Fibroblast of lung (primary cell): ENCODE measurements at places on chromosomes 1 and 21. TPM values are rescaled to one million over a fixed set of nuclear protein-coding genes. Genes with fewer than 3 reads are reported as not detected.
A peak's percentile ranks its signal among the peaks of the same experiment; 100 is the strongest.

DNA sequence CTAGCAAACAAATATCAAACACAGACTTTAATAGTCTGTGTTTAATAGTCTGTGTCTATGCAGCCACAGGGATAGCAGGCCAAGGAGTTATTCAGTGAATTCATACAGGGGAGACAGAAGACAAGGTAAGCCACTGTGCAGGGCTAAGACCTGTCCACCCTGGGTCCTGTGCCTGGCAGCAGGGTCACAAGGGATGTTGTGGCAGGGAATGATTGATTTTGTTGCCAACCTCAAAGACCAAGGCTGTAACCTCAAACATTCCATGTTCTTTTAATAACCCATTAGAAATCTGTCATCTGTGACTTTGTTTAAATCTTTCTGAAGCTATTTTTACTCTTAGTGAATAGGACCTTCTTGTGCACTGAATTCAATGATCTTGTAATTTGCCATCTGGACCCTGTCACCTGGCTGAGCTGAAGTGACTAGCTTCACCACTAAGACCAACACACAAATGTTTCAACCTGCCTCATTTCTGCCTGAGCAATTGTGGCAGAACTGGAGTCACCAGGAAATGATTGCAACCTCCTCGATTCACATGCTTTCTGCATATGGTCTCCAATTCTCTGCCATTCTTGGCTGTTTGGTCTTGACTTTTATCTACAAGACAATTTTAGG lies 154.2 kb downstream of the ASTN1 start:
- no peak for DNase-seq

DNA sequence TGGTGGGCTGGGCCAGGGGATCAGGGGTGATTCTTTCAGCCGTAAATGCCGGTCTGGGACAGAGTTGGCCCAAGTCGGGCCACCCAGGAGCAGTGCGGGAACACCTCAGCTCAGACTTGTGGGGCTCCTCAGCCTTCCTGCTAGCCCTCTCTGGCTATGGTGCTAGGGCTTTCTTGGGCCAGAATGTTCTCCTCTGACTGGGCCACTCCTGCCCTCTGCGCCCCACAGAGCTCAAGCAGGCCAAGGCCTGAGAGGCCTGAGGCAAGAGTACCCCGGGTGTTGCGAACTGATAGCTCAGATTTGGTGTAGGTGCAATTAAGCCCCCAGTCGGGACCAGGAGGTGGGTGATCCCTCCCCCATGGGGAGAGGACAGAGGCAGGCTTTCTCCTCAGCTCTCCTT lies 51.8 kb downstream of the LGR6 start:
- DNase-seq, result no peak

GRCh38 chr1:198681252-198681651 lies 42.4 kb downstream of the PTPRC start:
- DNase-seq, result peak; percentile 68

DNA sequence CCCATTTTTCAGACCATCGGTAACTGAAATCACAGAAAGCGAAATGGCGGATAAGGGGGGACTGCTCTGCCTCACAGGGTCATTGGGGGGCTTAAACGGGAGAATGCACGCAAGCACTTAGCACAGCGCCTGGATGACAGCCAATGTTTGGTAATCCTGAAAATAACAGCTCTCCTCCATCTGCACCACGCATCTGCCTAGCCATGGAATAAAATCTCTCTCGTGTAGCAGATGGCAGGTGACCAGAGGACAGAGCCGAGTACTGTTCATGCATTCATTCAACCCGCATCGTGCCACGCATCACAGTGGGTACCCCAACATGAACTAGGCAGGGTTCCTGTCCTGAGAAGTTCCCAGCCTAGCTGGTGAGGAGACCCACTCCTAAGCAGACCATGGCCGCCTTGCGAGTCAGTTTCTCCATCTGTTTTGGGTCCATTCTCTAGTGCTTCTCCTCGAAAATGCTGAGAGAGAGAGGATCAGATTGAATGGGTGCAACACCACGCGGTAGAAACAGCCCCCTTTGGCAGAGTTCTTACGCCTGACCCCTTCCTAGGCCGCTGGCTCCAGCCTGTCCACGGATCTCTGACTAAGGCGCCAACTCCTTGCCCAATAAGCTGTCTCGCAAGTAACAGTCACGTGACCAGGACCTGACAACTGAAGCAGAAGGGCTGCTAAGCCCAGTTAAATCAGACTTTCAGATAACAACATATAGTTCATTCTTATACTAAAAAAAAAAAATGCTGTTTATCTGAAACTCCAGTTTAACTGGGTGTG lies 7.3 kb downstream of the SLC1A7 start:
- peak; percentile 87 for DNase-seq

DNA sequence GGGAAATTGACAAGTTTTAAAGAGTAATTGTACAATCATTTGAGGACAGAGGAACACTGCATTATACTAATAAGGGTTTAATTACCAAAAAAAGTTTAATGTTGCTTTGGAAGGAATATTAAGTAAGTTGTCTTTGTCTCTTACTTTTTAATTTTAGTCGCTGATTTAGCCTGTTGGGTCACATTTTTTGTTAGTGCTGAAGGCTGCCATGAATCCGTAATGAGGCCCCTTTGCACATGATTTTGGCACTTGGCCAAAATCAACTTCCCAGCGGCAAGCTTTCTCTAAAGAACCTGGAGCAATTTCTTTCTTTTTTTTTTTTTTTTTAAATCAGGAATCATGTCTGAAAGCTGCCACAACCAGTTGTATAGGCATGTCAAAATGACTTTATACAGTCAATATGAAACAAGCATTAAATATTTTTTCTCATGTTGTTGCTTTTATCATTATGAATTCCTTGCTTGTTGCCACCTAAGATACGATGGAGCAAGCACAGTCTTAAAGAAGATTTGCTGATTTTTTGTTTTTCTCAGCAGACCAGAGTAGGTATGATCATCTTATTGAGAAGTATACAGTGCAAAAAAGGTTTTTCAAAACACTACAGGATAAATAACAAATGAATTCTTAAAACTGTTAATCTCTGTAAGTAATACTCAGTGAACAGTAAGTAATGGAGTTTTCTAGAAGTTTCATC lies 690.4 kb downstream of the USP25 start:
- DNase-seq, result peak; percentile 84

- DNase-seq, result no peak
These were observed 10.9 kb upstream of the CCT8 start for GRCh38 chr21:29084372-29084771.

DNA sequence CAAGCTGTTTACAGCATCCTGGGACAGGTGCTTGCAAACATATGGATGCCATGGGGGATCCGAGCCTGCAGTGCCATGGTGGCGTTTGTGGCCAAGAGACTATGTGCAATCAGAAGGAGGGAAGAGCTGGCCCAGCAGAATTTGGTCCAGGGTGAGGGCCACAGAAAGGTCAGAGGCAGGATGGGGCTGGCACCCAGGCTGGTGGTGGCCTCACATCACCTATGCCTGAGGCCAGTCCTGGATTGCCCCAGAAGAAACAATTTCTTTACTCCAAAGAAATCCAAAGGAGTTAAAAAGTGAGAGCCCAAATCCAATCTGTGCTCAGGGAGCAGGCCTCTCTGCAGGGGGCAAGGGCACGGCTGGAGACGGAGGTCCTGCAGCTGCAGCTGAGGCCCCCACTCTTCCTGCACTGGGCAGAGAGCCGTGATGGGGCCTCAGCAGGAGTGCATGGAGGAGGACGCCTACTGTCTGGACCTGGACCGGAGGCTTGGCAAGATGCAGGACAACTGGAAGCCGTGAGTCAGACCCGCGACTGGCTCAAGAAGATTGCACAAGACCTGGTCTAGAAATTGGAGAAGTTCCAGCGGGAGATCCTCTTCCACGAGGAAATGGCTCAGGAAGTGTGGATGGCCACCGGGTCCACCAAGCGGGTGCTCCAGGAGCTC lies 163.5 kb downstream of the RYR2 start:
- DNase-seq, result peak; percentile 75

DNA sequence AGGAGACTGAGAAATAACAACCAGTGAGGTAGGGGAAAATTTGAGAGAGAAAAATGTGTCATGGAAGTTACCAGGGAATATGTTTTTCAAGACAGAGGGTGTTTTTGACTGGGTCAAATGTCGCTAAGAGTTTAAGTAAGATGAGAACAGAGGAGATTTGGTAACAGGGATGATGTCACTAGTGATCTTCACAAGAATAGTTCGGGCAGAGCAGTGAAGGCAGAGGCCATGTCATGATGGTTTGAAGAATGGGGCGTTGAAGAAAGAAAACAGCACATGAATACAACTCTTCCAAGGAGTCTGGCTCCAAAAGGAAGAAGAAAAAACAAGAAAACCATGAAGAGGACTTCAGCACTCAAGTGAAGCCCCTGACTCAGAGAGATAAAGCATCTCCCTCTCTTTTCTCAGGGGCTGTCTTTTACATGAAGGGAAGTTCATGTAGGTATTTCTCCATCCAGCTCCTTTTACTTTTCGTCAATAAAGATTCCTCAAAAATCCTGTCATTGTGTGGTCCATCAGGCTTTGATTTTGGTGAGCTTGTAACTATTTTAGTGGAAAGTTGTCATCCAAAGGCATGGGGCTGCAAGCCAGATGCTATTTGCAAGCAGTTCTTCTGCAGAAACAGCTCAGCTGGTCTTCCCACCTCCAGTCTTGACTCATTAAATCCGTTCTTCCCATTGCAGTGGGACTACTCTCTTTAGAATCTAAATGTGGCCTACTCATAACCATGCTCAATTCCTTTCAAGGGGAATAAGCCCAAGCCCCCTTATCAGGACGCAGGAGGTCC lies 397.3 kb downstream of the LMX1A start:
- DNase-seq, result peak; percentile 52

GRCh38 chr1:116128664-116129063 lies 17.5 kb downstream of the MAB21L3 start:
- DNase-seq, result no peak

GRCh38 chr1:228804640-228805413 lies 69.5 kb downstream of the RHOU start:
- no peak for DNase-seq

- peak; percentile 97 for DNase-seq
These were observed 15.4 kb downstream of the LMNA start for GRCh38 chr1:156129687-156130577.

DNA sequence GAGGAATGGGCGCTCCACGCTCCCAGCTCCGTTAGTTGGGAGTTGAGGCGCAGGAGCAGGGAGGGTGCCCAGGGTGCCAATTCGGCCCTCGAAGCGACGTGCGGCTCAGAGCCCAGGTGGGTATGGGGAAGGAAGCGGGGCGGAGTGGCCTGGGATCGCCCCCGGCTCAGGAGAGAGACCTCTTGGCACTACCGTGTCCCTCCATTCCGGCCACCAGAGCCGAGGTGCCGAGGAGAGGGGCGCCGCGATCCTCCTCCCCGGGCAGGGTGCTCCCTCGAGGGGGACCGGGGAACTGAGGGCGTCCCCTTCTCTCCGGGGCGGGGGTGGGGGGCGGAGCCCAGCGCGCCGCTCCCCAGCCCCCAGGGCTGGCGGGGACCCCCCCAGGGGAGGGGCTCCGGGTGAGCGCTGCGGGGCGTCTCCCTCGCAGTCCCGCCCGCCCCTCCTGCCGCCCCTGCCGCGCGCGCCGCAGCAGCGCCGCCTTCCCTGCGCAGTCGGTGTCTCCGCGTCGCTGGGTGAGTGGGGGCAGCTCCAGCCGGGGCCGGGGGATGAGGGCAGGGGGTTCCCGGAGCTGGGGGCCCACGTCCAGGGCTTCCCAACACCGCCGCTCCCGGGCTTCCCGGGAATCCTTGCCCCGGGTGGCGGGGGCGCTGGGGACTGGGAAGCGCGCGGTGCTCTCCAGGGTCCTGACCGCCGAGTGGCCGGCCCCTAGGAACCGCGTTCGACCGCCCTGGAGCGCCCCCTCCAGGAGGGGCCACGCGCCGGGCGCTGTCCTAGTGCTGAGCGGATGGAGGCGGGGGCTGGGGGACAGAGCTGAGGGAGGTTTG lies at the start of gene HPCA:
TSS of gene HPCA (plus strand) at position 488 of the 824 bp plus-strand sequence. CDS start 2,408 bp downstream, outside the sequence.
- DNase-seq, result peak; percentile 49

DNA sequence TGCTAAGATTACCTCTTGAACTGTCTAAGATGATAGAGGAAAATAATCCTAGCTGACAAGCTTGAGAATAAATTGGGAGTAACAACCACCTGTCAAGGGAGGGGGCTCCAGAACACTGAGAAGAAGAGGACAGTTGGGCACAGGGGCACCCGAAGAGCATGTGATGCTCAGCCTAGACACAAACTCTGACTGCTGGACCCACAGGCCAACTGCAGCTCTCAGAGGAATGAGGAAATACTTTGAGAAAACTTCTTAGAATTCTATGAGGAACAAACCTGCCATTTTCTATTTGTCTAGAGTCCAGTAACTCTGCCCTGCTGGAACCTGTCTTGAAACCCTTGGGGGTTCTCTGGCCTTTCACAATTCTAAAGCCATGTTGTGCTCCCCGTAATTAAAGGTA lies 124.1 kb upstream of the KCNK2 start:
- DNase-seq, result no peak

Gene WARS2
- total RNA-seq, result 20.3 and 22.1 TPM in 2 replicates

Gene PGLYRP3
- not detected in 2 replicates for total RNA-seq

Gene TNFRSF1B
- 23.9 and 24.8 TPM in 2 replicates for total RNA-seq

Gene VWA5B1
- not detected in 2 replicates for total RNA-seq
